ENCODE measurements at places on chromosomes 5 and 9. TPM values are rescaled to one million over a fixed set of nuclear protein-coding genes. Genes with fewer than 3 reads are reported as not detected.

DNA sequence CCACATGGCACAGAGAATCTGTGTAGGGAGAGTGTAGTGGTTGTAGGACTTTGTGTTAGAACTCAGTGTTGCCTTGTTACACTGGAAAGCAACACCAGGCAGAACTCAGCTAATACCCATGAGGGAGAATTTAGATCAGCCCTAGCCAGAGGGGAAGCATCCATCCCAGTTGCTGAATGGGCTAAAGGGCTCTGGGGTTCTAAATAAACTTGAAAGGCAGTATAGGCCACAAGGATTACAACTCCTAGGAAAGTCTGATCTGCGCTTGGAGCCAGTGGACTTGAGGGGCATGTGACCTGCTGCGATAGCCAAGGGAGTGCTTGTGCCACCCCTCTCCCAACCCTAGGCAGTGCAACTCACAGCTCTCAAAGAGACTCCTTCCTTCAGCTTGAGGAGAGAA is 26.9 kb downstream of the PTGS1 start:
- no peak for DNase-seq

- DNase-seq = no peak
Observed at GRCh38 chr5:154076240-154076922, 37.6 kb downstream of the MFAP3 start.

MYO10 gene
- 42.9 TPM for total RNA-seq

DNA sequence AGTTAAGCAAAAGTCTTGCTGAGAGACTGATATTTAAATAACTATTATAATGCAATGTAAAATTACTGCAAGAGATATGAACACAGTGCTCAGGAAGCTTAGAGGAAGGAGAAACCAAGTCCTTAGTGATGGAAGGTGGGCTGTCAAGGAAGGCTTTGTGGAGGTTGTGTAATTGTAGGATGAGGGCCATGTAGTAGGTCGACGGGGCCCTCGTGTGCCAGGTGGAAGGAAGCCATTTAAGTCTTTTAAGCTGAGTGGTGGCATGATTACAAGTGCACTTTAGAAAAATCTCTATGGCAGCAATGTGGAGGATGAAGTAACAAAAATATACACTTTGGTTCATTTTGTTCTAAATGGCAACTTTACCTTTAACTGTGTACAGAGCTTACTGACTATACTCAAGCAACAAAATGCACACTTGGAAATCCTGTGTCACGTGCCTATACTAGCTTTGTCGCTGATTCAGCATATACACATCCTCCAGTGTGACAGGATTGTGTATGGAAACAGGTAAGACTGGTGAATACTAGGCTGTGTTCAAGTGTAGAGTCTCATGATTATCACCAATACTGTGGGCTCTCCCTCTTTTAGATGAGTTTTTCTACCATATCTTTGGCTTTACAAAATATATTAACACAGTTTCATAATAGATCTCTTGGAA is 78.6 kb downstream of the TMC1 start:
- DNase-seq = no peak

DNA sequence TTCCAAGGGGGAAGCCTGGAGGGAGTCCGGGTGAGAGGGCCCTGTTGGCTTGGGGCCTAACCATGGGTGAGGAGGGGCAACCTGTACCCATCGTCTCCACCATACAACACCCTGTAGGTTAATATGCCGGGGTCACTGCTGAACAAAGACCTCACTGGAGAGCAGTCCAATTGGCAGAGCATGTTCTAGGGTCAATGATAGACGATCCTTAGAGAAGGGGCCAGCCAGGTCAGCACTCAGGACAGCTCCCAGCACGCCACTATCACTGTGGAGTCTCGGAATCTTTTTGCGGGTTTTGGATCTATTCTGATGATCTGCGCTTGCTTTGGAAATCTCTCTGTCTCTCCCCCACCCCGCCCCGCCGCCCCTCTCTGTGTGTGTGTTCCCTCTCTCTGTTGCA is 218.4 kb upstream of the MVB12B start:
- DNase-seq = peak; percentile 30

GRCh38 chr5:78644741-78645300 is 3.8 kb downstream of the LHFPL2 start:
- no peak for DNase-seq

NMUR2 gene
- 0.30 TPM for total RNA-seq

DNA sequence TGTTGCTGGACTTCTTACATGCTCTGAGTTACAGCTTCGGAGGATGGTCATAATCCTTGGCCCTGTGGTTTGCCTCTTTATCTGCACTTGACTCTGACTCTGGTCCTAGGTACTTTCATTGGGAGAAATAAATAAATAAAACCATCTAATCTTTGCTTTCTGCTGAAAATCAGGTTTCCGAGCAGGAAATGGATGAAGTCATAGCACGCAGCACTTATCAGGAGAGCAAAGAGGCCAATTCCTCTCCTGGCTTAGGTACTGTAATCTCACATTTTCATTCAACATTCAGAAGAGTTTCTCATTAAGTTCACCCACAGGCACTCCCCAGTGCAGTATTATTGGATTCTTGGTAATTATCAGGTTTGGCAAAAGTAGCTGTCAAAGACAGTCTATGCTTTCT is 104.7 kb downstream of the GOLPH3 start:
- no peak for DNase-seq

DNA sequence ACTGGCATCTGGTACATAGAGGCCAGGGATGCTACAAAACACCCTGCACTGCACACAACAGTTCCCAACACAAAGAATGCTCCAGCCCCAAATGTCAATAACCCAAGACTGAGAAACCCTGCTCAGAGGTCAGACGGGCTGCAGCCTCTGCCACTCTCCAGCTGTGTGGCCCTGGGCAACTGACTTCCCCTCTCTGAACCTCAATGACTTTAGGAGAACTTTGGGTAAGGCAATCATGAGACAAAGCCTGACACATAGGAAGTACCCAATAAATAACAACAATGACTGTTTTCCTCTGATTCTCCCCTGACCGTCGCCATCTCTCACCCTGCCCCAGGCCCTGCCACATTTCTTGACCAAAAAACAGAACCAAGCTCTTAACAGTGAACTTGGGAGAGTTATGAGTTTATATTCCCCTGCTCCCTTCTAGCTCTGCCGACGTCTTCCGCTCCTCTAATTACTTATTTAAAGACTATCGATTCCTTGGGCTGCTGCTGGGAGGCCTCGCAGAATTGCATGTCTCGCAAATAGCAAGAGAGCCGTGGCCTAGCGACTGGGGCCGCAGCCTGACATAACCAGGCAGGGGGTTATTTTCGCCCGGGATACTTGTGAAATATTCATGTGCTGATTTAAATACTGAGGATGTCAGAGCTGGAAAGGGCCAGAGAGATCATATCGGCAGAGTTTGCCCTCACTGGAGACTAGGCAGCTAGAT is 24.5 kb upstream of the CRB2 start:
- no peak for DNase-seq

GPSM1 gene
- total RNA-seq = 23.4 TPM

- peak; percentile 17 for DNase-seq
Observed at GRCh38 chr9:73437758-73438157, 286.1 kb downstream of the ANXA1 start.

PCDHB12 gene
- total RNA-seq = 3.6 TPM

GRCh38 chr5:89034588-89034987 is 151.6 kb upstream of the MEF2C start:
- peak; percentile 33 for DNase-seq

FAM170A gene
- not detected for total RNA-seq

DNA sequence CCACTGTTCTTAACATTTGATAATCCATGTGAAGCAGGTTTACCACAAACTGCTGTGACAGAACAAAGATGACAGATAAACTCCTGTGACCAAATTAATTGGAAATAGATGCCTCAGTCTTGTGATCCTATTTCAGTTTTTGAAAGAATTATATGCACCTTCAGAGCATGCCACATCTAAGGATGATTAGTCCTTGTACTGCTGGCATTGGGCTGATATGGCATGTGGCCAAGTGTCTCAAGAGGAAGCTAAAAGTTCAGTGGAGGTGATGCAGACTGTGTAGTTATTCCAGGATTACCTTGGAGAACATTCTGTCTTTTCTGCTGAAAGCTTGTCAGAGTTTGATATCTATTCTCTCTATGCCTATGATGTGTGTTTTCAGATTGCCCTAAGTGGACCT is 314.4 kb upstream of the EFNA5 start:
- DNase-seq = peak; percentile 23

GRCh38 chr9:93295456-93296076 is 111.6 kb downstream of the WNK2 start:
- DNase-seq = no peak

- no peak for DNase-seq
Observed at GRCh38 chr5:153088538-153088937, 401.9 kb upstream of the GRIA1 start.

SEMA4D gene
- total RNA-seq = 4.5 TPM

DNA sequence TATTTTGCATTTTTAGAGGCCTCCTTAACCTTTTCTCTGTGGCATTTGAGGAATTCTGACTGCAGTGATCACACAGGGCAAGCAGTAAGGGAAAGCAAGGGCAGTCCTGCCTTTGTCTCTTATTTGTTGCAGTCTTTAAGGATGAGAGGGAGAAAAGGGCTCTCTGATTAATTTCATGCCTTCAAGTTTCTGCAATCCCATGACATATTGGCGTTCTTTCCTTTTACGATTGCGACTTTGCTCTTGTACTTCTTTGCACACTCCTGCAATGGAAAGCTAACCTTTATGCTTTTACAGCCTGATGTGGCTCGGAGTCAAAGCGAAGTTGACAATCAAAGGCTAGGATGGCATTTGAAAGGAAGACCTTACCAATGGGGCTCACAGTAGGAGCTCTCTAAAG is 698.4 kb downstream of the DNAH5 start:
- DNase-seq = no peak

GRCh38 chr9:6197330-6197729 is 18.3 kb upstream of the IL33 start:
- DNase-seq = no peak

GRCh38 chr9:84780385-84780784 is 110.9 kb downstream of the NTRK2 start:
- no peak for DNase-seq

PPP3R2 gene
- not detected for total RNA-seq

- no peak for DNase-seq
Observed at GRCh38 chr5:113119246-113119924, 142.8 kb downstream of the DCP2 start.

SOHLH1 gene
- total RNA-seq = not detected

TSSK1B gene
- not detected for total RNA-seq

EQTN gene
- not detected for total RNA-seq

FCHSD1 gene
- total RNA-seq = 7.5 TPM

- DNase-seq = no peak
Observed at GRCh38 chr9:7240569-7241311, 483.0 kb downstream of the KDM4C start.

NAIP gene
- total RNA-seq = 1.9 TPM

DNA sequence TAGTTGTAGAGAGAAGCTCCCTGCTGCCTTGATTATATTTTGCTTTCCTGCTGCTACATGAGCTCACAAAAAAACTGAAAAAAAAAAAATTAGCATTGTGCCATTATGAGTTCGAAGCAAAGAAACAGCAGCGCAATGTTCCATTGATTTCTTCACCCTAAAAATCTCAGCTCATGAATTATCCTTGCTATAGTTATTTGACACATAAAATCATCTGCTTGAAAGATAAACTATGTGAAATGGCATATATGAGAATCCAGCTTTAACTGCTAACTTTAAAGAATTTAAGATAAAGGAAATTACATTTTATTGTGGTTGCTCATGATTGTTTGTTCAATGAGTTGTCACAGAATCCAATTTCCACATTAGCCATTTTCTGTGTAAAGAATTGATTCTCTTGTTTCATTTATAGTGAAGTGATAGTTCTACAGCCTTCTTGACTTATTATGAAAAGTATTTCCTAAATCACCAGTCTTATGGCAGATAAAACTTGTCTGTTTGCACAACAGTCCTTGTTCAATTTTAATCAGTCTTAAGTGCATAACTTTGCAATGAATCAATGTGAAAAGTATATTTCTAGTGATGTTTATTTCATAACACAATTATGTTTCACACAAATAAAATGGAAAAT is 1275.0 kb upstream of the CDH9 start:
- no peak for DNase-seq

PSMB7 gene
- 557 TPM for total RNA-seq

DNA sequence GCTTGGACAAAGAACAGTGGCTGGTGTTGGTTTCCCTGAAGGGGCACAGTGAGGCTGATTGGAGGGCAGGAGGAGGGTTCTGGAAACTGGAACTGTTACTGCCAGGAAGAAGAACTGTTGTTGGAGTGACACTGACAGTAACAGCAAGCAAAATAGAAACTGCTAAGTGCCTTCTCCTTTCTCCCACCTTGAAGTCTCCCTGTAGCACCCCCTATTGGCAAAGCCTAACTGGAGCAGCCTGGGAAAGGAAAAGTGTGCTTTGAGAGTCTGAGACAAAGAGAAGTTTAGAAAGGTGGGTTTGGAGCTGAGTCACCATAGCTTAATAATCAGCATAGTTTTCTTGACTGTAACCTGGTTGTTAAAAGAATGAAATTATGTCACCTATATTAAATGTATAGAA is 2.5 kb upstream of the TMEM174 start:
- peak; percentile 35 for DNase-seq

DNA sequence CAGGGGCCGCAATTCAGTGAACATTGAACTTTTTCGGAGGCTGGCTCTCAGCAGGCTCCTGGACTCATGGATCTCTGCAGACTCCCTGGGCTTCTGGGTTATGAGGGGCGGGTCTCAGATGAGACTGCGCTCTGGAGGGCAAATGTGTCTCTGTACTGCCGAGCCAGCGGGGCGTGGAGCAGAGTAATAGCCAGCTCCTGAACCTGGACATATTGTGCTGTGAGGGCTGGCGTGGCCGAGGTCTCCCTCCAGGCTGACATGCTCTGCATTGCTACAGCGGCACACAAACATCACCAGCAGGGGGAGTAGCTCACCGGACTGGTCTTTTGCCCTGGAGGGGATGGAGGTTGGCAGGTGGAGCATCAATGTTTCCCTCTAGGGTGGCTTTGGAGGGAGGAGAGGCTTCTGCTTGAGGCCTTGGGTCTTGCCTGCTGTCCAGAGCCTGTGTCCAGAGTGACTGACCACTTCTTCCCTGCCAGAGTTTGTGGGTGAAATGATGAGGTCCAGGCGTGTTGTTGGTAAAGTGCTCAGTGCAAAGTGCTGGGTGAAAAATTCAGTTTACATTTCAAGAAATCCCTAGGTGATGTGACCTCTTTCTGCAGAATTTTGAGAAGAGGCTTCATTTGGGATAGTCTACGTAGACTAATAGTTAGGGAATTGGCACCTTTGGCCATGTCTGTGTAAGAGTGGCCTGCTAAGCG is 10.9 kb upstream of the GADD45G start:
- DNase-seq = peak; percentile 58

GRCh38 chr5:171415115-171415730 is 4.2 kb upstream of the FGF18 start:
- DNase-seq = peak; percentile 26

DNA sequence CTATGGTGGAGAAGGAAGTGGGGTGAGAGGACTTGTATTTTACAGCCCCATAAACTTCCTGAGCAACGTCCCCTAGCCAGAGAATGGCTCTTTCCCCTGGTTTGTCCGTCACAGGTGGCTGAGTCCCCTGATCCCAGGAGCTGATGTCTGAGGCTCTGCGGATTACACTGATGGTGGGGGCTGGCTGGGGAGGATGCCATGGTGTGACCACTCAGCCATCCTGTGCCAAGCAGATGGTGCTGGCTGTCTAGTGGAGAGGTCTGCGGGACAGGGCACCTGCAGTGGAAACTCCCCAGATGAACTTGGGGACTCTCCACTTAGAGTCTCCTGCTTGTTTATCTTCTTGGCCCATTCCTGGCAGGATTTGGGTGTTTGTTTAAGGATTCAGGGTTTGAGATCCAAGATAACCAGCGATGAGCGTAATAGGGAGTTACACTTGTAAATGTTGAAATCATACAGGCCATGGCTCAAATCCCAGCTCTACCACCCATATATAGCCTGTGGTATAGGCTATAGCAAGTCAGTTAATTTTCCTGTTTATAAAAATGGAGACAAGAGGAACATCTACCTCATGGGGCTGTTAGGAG is 4.7 kb upstream of the PTGS1 start:
- no peak for DNase-seq

Data from Daoy (cell line).